ENCODE measurements at places on chromosomes 1 and 21. TPM values are rescaled to one million over a fixed set of nuclear protein-coding genes. Genes with fewer than 3 reads are reported as not detected.

OR2L8 gene
- total RNA-seq = not detected

DNA sequence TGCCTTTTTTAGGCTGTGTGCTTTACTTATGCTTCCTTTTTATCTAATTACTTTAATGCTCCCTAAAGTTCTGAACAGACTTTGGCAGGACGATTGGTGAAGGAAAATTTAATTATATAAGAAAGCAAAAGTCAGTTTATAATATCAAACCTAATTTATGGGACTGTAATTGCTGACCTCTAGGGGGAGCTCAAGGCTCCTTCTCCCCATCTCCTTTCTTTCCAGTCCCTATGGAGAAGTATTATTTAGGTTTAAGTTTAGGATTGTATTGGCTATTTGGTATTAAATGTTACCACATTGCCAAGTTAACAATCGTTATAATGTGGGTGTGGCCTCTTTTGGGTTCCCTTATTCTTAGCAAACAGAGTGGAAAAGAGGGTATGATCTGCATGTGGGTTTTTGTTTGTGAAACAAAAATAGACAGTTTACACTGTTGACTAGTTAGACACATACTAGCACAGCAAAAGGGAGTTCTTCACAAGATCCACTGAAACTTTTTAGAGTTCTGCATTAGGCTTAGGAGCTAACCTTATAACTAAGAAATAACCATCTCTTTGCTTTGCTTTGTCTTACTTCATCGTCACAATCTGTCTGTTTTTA lies 48.2 kb upstream of the TNFSF4 start:
- DNase-seq = no peak

CASQ2 gene
- not detected for total RNA-seq

GRCh38 chr21:43894206-43894577 lies 29.2 kb downstream of the AGPAT3 start:
- DNase-seq = no peak

DNA sequence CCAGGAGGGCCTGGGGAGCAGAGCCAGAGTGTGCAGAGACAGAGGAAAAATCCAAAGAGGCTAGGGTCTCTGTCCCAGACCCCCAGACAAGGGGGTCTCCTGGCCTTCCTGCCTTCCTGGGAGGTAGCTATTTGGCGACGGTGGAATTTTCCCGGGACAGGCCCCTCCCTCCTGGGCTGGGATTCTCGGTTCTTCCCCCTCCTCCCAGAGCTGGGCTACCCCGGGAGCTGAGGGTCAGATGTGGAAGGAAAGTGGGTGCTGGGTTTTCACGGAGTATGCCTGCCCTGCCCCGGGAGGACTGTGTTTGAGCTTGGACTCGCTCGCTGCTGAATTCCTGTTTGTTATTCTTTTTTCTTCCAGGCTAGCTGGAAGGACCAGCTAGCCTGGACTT lies 759 bp downstream of the AMPD2 start:
- DNase-seq = no peak

DNA sequence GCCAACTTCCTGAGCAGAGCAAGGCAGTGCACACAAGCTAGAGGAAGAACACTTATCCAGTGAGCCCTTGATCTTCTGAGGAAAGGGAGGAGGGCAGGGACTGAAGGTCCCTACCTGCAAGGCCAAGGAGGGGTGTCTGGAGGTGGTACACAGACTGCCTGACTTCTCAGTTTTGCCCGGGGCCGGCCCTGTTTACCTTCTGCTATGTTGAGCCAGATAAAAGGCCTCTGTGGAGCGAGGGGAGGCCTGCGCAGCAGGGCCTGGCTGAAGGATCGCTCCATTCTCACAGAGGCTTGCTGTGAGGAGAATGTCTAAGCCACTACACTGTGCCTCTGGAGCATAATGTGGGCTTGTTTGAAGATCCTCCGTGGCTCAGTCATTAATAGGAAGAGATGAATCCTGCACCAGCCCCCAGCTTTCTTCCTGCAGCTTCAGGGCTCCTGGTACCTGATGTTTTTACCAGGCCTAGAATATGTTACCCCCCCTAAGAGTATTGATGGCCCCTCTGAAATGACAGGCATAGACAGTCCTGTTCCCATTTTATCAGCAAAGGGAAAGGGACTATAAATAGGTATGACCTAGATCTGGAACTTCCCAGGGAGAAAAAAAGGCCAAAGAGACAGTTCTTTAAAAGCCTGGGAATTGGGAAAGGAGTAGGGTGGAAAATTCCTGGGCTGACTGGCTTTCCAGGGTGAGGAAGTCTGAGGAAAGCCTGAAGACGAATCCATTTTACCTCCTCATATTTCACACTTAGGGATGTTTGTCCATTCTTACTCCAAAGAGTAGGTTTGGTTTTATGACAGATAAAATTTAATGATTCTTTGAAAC lies 4.7 kb downstream of the POGK start:
- no peak for DNase-seq

PODN gene
- total RNA-seq = not detected

DNA sequence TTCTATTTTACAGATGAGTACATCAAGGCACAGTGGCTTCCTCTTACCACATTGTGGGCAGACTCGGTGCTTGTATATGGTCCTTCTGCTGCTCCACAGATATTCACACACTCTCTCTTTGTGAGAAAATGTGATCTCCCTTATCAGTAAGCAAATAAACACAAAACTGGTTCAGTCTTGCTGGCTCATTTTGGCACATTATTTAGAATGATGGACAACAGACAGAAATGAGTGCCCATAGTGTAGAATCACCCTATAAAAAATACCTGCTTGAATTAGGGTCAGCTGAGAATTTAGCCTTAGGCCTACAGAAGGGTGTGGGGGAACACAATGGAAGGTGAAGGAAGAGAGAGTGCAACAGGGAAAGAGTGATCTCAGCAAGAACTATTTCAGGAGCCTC lies 423.1 kb downstream of the HLX start:
- no peak for DNase-seq

DNA sequence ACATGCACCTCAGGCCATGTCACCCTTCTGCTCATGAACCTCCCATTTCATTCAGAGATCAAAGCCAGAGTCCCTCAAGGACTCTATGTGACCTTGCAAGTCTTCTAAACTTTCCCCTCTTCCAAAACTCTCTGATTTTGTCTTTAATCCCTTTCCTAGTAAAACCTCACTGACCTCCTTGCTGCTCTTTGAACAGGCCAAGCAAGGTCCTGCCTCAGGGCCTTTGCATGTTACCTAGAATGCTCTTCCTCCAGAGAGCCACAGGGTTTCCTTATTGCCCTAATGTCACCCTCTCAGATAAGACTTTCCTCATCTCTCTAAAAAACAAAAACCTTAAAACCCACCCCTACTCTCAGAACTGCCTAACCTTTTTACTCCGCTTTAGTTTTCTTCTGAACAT lies 26.6 kb downstream of the IL23R start:
- no peak for DNase-seq

- no peak for DNase-seq
Measured at GRCh38 chr1:58156124-58156468, 390.4 kb downstream of the OMA1 start.

GRCh38 chr1:93262645-93263044 lies 82.1 kb downstream of the CCDC18 start:
- no peak for DNase-seq

AUNIP gene
- 6.2 TPM for total RNA-seq

GRCh38 chr1:84083307-84083706 lies 60.8 kb upstream of the PRKACB start:
- no peak for DNase-seq

PLA2G4A gene
- total RNA-seq = 2.3 TPM

KRTAP12-2 gene
- not detected for total RNA-seq

DNA sequence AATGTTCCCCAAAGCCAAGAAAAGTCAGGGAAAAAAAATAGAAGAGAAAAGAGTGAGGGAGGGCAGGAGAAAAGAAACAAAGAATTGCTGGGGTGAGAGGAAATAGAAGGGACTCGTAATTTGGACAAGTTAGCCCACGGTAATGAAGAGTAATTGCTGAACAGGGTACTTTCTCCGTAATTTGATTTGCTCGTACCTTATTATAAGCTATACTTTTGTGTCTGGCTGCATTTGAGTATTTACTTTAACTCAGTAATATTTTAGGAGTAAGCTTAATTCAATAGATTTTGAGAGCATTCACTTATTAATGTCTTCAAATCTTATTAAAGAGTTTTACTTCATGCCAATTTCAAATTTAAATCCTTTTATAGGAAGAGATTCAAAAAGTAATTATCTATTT lies 527.5 kb downstream of the COL11A1 start:
- DNase-seq = no peak
